NCI-H2029 treated with DMSO at 0.1 percent for 48 hours (cell line): ENCODE measurements at places on chromosomes 5 and 9.

GRCh38 chr5:3886524-3887451 lies 291.2 kb downstream of the IRX1 start:
- no peak for DNase-seq

- no peak for DNase-seq
These were observed 39.6 kb downstream of the ADCY2 start for GRCh38 chr5:7435503-7435902.

DNA sequence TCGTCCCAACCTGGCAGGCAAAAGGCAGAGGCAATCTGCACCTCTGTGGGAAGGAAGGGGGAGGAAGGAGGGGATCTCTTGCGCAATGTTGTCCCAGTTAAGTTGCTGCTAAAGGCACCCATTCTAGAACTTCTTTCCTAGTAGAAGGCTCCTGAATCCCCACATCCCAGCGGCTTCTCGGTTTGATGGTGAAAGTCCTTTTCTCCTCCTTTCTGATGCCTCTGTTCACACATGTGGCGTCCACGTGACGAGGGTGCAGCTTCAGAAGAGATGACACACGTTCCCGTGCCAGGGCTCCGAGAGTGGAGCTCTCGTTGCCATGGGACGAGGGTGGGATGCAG lies 96.9 kb upstream of the FCN2 start:
- DNase-seq, result no peak

- DNase-seq, result no peak
These were observed 2.2 kb upstream of the PRRT1B start for GRCh38 chr9:131543141-131543540.

DNA sequence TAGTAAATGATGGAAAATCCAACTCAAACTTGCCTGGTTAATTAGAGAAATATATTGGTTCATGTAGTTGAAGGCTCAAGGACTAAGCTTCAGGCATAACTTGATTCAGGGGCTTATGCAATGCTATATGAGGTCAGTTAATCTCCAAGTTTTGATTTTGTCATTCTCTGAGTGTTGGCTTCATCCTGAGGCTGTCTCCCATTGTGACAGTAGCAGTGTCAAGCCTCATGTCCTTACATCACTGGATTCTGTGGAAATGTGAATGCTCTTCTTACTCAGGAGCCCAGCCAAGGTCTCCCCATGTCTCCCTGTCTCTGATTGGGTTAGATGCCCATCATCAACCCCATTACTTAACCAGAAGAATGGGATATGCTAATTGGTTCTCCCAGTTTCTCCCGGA lies 44.4 kb upstream of the SNX2 start:
- no peak for DNase-seq

- no peak for DNase-seq
These were observed 38.0 kb downstream of the CERT1 start for GRCh38 chr5:75473463-75473862.

GRCh38 chr5:169637085-169637548 lies at the start of gene DOCK2:
DOCK2 (plus strand) TSS chr5:169637275; CDS start chr5:169637327, 52 bp downstream.
- DNase-seq, result no peak
